Stimulated activated CD4-positive, alpha-beta T cell treated with anti-CD3 and anti-CD28 coated beads, Interleukin-1b, Interleukin-23, amount 100 ng/mL, for 24 hours (primary cell): ENCODE measurements at places on chromosomes 6 and 20.

GRCh38 chr6:26158581-26159356, 71.5 kb downstream of the HFE start:
- peak; percentile 45 for DNase-seq

DNA sequence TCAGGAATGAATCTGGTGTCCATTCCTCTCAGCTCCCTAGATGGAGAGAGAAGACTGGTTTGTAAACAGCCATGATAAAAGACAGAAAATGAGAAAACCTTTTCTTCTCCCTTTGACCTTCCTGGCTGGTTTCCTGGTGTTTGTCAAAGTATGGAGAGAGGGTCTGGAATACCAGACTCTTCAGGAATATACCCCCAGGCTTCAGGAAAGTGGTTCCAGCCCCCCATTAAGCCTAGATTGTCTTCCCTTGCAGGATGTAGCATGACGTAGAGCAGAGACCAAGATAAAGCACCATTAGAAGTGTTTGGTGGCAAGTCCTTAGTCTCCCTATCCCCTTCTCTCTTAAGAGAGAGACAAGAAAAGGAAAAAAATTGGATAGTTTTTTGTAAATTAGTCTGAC, 51.1 kb downstream of the EIF2S2 start:
- DNase-seq = no peak

GRCh38 chr20:25247518-25247955, 348 bp upstream of the PYGB start:
- DNase-seq = no peak

DNA sequence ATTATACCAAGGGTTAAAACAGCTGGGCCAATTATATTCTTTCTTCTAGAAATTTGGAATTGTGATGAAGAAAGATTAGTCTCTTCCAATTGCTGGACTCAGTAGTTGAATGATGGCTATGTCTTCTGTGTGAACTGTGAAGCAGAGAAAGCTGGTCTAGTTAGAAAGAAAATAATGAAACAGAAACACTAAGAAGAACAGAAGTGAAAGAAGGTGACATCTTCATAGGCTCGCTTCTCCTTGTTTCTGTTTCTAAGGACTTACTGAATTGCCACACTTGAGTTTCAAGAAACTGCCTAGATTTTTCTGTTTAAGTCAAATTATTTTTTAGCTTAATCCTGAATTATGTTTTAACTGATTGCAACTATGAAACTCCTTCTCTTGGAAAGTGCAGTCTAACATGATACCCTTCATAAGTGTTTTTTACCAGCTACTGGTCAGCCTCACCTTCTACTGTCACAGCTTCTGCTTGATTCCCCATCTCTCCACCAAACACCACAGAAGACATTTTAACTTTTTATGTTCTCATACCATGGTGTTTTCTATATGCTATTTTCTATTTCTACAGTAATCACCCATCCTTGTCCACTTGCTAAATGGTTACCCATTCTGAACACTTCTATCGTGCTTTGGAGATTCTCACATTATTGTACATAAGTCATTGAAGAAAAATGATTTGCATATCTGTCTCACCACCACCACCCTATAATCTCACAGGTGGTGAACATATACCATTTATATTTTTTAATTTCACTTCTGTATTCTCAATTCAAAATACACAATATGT, 268.8 kb downstream of the GRIK2 start:
- DNase-seq = no peak
